ENCODE measurements at places on chromosomes 13 and 19.
A peak's percentile ranks its signal among the peaks of the same experiment; 100 is the strongest.

DNA sequence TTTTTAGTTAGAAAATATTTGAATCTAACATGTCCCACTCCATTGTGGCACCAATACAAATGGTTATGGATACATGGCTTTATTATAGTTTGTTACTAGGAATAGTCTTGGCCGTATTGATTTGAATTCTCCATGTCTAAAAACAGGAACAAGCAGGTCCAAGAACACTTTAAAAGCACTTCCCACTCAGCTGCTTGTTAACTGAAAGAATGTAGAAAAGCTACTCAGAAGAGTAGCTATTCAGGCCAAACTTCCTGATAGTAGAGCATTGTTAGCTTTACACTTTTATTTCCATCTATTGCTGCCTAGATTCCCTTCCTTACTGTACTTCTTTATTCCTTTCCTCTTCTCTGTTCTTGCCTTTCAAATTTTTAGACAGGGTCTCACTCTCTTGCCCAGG lies 6.9 kb downstream of the PIBF1 start:
- DNase-seq, result no peak

DNA sequence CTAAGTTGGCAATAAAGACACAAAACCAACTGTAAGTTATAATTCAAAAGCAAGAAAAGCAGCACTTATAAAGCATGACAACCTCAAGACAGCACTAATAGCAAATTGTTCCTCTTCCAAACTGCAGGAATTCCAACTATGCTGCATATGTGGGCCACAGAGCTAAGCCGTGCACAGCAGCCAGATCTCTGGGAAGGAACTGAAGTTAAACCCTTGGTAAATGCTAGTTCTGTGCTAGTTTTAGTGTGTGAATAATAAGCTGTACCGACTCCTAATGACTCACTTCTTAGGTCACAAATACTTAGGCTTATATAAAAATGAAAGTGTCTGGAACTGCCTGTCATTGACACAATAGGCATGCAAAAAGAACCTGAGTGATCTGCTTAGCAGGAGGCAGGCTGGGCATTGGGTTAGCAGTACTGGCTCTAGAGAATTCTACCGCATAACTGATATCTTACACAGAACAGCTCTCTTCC lies 21.2 kb upstream of the GTF3A start:
- no peak for DNase-seq

GRCh38 chr19:39937787-39938186 lies 3.4 kb upstream of the FCGBP start:
- no peak for DNase-seq

DNA sequence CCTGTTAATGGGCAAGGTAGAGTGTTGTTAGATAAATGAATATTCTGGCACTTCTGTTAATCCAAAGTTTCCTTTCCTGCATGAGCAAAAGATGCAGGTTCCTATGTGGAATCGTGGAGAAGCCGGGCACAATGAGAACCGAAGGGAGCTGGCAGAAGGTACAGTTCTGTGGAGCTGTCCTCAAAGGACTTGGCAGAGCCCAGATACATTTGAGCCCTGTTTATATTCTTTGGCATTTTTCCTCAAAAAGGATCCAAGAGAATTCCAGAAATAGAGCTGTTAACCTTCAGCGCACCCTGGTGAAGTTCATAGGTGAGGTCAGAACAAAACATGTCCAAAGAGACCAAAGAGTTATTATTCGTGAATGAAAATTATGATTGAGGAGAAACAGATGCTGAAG lies 4.0 kb upstream of the DLEU7 start:
- DNase-seq, result no peak

DNA sequence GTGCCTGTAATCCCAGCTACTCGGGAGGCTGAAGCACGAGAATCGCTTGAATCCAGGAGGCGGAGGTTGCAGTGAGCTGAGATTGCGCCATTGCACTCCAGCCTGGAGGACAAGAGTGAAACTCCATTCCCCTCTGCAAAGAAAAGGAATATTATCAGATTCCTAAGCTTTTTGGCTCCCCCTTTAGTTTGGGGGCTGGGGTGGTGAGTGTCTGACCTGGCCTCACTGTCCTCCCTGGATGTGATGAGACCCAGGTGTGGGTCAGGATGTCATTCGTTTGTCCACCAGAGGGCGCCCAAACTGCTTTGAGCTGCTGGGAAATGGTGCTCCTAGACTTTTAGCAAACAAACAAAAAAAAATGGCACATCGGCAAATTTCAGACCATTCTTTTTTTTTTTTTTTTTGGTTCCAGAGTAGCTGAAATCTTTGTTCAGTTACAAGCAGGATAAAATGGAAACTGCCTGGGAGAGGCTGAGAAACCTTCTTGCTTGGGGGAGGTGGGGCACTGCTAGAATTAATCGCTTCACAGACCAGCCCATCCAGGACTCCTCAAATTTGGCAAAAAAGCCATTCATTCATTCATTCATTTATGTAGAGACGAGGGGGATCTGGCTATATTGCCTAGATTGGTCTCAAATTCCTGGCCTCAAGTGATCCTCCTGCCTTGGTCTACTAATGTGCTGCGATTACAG lies 29.4 kb downstream of the SPC24 start:
- DNase-seq, result peak; percentile 63

DNA sequence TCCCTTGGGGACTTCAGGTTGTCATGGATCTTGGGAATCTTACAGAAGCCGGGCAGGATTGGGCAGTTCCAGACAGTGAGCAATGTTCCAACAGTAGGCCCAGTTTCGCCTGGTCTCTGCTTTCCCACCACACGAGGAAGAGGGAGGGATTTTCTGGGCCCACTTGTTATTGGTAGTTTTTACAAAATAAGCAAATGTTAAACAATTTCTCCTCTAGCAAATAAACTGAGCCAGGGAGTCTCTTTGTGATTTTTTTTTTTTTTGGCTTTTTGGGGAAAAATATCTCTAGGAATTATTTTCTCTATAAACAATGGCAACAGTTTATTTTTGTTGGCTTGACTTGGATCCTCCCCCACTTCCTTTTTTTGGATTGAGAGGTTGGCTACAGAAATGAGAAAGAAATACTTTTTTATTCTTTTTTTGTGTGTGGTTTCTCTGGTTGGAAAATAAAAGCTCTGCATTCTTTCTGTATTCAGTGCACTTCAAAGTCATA lies 89.3 kb downstream of the TM9SF2 start:
- no peak for DNase-seq

DNA sequence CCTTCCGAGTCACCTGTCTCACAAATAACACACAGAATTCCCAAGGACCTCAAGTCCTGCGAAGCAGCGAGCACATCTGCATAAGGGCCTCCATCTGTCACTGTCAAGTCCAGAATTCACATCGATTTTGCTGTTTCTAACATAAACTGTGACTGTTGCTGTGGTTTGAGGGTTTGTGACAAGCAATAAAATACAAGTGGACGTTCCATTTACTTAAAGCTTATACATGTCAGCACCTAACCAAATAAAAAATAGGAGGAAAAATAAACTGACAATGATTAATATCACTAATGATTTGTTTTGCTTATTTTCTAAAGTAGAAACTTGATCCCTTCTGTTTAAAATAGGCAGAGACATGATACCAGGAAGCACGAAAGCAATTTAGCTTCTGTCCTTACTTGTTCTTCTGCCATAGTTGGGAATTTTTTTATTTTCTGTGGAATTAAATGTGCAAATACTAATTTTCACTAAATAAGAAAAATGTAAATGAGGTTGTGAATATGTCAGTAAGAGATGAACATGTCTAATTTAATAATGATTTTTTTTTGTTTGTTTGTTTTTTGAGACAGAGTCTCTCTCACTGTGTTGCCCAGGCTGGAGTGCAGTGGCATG lies 279.1 kb downstream of the FGF9 start:
- no peak for DNase-seq

DNA sequence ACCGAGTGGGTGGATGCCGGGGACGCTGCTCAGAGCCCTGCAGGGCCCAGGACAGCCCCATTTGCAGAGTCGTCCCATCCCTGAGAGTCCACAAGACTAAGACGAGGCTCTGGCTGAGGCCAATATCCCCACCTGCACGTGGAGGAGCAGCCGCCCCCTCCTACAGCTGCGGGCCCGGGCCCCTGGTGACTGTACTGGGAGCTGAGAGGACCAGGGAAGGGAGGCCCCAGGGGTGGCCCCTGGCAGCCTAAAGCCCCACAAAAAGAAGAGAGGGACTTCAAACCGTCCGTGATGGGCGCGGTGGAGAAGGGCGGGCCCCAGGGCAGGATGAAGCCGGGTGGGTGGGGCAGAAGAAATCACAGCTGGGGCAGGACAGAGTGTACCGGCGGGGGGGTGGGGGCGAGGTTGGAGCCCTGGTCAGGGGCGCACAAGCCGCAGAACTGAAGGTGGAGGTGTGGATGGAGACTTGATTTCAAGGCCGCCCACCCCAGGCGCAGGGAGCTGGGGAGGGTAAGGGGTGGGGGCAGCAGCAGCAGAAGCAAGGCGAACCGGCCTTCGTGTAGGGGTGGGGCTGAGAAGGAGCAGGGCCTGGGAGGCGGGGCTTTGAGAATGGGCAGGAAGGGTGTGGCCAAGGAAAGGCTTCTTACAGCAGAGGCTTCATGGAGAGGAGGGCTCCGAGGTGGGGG lies 12.9 kb downstream of the CFD start:
- no peak for DNase-seq

- no peak for DNase-seq
These were observed 13.8 kb upstream of the EHD2 start for GRCh38 chr19:47699360-47699917.

DNA sequence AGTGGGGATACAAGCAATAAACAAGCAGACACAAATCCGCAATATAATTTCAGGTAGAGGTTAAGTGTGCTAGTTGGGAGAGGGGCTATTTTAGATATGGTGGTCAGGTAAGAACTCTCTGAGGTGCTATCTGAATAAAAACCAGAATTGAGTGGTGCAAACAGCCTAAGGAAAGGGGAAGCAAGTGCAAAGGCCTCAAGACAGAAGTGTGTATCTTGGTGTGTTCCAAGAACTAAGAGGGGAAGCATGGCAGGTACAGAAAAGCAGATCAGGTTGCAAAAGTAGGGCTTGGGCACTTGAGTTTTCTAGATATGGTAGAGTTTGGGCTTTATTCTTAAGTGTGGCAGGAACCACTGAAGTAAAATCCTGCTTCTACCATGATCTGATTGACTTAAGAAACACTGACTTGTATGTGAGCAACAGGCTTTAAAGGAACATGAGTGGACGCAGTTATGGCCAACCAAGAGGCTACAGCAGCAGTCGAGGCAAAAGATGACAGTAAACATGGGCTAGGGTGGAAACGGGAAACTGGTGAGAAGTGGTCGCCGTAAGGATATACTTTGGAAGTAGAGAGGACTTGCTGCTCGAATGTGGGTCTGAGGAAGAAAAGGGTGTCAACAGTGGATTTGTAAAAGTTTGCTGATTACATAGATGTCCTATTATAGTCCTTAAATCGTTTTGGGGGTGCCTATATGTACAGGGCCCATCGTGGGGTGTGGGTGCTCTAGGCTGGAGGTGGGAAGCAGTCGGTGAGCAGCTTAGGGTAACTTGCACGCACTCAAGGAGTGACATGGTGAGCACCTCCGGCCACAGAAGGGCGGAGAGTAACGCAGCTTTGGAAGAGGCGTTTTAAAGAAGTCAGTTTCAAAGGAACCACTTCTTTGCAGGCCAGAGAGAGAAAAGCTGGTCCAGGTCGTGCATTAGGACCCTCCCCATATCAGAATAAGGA lies 677 bp downstream of the TGDS start:
- no peak for DNase-seq

DNA sequence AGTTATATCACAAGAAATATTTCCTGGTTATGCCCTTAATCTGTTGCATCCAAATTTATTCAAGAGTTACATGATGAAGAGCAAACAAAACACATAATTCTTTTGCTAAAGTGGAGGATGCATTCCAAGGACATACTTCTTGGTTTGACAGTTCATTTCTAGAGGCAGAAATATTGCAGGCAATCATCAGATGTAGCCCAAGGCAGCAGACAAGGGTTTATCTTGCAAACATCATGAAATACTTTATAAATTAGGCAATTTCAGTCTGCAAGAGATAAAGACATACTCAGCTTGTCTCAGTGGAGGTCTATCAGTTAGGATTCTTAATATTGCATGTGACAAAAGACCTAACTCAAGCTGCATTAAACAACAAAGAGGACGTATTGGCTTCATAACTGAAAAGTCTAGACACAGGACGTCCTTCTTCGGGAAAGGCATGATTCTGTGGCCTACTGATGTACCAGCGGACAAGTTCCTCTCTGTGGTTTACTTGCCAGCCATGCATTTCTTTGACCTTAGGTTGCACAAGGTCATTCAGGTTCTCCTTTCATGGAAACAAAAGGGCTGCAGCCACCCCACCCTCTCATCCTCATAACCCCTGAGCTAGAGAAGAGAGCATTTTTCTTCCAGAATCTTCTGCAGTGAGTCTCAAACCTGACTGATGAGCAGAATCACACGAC lies 204.1 kb downstream of the KATNAL1 start:
- no peak for DNase-seq

DNA sequence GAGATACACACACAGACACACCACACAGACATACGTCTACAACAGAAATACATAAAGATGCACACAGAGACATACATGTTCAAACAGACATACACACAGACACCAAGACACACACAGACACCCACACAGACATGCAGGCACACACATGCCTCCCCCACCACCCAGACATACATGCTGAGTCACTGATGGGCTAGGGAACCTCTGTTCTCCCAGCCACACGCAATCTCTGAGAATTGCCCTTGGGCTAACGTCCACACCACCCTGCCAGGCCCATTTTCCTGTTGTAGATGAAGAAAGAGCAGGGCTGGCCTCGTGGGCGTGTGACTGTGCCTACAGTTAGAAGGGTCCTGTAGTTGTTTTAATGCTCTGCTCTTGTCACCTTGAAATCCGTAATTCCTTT lies 261.9 kb downstream of the KCNRG start:
- no peak for DNase-seq

DNA sequence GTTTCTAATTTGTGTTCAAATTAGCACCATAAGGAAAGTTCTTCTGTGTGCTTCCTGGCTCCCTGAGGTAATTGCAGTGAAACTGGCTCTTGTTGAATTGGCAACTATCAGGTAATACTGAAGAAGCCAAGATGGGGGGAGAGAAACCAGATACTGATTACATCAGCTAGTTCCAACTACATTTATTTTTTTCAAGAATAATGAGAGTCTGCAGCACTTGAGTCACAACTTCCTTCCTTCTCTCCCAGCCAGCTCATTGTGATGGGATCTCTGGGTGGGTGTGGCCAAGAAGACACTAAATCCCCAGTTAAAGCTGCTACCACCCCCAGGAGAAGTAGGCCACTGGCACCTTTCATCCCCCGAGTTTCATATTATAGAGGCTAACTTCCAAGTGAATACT lies 100.7 kb upstream of the RXFP2 start:
- no peak for DNase-seq

DNA sequence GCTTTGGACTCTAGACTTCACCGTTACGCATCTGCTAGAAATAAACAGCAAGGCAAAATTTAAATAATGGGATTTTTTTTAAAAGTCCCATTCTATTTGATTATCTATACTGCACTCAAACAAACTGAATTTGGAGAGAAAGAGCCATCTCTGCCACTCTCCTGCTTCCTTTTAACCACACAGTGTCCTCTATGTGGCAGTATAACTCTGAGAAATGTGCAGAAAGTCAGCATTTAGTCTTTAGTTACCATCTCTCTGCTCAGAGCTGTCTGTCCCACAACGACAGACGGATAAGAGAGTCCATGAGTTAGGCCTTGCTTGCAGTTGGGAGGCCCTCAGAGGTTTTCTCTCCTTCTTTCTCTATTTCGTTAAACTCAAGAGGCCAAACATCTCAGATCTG lies 21.2 kb downstream of the CCNA1 start:
- DNase-seq, result no peak

Data from hypothalamus (tissue), 51 donors.